ENCODE measurements at places on chromosomes 6 and 20.

DNA sequence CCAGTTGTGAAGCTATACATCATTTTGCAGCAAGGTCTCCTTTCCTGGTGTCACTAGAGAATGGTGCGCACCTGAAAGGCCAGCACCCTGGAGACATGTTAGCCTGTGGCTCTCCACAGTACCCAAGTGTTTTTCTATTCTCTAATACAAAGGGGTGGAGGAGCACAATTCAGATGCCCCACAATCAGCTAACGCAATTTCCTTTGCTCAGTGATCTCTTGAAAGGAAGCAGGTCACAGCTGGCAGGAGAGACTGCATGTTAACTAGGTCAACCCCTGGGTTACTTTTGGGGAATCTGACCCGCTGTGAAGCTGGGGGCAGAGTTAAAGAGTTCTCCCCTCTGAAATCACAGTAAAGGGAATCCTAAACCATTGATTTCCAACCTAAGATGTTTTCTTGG lies 92.5 kb downstream of the B3GAT2 start:
- no peak for DNase-seq

DNA sequence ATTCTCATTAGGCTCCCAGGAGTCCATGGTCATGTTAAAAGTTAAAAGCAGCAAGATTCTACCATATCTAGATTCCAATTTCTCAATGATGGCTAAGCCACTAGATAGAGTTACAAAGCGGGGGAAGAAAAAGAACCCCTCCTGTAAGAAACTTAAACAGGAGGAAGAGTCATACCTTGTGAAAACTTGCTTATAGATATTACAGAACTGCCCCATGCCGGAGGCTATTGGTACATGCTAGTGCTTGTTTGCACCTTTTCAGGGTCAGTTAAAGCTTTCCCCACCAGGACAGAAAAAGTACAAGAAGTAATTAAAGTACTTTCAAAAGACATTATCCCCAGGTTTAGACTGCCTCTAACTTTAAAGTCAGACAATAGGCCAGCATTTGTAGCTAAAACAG lies 15.5 kb upstream of the GSTA3 start:
- DNase-seq = no peak

- no peak for DNase-seq
Measured at GRCh38 chr20:31972471-31973021, 4.6 kb downstream of the XKR7 start.

GRCh38 chr6:109961611-109962041 lies 16.5 kb upstream of the GPR6 start:
- no peak for DNase-seq

DNA sequence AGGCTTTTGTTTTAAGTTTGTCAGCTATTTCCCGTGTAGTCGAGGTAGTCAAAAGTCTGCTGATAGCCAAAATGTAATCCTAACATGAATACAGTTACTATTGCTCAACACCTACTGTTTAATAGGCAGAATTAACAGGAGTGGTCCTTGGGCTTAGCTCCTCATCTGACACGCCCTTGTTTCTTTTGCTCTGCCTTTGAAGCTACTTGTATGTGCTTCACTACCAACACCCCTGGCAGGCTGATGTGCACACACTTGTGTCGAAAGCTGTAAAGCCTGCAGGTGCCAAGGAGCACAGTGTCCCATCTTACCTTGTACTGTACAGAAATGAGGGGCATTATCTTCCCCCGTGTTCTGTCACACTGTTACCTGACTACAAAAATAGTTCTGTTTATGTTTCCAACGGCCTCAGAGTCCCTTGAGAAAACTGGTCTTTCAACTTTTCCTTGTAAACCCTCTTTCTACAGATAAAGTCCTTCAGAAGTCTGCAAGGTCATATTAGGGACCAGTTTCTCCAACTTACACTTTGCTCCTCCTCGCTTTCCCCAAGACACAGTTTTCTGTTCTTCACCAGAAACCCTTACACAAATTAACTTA lies 9.3 kb downstream of the SDHAF4 start:
- DNase-seq = no peak

- DNase-seq = no peak
Measured at GRCh38 chr6:38349221-38349620, 290.5 kb downstream of the BTBD9 start.

DNA sequence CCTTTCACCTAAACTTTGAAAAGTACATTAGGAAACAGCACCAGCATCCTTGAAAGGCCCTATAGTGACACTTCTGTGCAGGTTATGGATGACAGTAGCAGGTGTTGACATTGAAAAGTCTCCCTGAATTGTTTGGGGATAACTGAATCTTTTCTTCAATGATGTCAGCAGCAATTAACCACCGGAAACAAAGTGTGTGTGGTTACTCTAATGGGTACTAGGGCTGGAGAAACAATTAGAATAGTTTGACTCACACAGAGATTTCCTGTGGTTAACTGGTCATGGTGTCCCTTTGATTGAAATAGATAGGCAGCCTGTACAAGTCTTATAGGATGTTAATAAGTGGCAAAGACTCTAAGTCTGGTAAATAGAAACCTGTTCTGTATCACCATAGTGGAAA lies 189.1 kb downstream of the TBX18 start:
- DNase-seq = no peak

DNA sequence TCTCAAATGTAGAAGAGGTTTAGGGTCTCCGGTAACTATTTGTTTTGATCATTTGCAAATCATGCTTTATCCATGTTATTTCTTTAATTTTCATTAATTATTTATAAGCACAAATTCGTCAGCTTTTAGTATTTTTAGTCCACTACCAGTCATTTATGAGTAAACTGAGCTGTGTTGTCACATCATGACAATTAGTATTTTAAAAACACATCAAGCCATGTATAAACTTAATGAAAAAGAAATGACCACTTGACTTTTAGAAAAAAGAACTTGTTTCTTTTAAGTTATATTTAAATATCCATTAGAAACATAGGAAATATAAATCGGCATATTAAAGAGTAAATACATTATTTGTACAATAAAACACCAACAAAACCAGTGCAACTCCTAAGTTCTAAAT lies 2.8 kb downstream of the NKX2-4 start:
- DNase-seq = no peak

GRCh38 chr6:155263373-155264063 lies at the start of gene CLDN20:
Gene CLDN20, plus strand, starts transcription at chr6:155264013. Its CDS starts 11,707 bp downstream, at chr6:155275720.
- DNase-seq = no peak

GRCh38 chr6:15977050-15977449 lies 151.8 kb upstream of the MYLIP start:
- no peak for DNase-seq

DNA sequence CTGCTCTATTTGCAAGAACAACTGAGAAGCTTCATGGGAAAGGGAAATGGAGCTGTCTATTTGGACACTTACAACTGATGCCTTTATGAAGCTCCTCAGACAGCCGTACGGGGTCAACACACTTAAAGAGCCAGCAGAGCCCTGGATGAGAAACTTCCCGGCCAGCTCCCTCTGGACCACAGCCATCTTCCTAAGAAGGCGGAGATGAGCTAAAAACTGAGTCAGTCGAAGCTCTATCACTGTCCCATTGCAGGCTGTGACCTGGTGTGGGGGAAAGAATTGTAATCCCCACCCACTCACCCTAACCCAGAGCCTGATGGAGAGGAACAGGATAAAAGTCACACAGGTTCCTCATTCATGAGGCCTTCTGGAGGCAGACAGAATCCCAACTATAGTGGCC lies 360.4 kb upstream of the JARID2 start:
- no peak for DNase-seq

- DNase-seq = no peak
Measured at GRCh38 chr20:40980828-40981310, 47.8 kb upstream of the TOP1 start.

- no peak for DNase-seq
Measured at GRCh38 chr20:14069796-14070195, 74.5 kb downstream of the MACROD2 start.

GRCh38 chr6:21648475-21649050 lies 55.0 kb downstream of the SOX4 start:
- no peak for DNase-seq

- no peak for DNase-seq
Measured at GRCh38 chr6:79518842-79519241, 18.4 kb downstream of the LCA5 start.

DNA sequence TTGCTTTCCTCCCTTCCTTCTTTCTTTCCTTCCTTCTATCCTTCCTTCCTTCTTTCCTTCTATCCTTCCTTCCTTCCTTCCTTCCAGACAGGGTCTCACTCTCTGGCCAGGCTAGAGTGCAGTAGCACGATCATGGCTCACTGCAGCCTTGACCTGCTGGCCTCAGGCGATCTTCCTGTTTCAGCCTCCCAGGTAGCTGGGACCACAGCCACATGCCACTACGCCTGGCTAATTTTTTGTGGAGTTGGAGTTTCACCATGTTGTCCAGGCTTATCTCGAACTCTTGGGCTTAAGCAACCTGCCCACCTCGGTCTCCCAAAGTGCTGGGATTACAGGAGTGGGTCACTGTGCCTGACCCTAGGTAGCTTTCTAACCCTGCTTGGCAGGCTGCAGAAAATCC lies 12.2 kb upstream of the SEC63 start:
- no peak for DNase-seq

- no peak for DNase-seq
Measured at GRCh38 chr6:154893917-154894316, 101.2 kb upstream of the TIAM2 start.

- DNase-seq = no peak
Measured at GRCh38 chr6:142796571-142796970, 148.4 kb downstream of the HIVEP2 start.

GRCh38 chr20:50774515-50774914 lies 20.3 kb upstream of the BCAS4 start:
- DNase-seq = no peak

DNA sequence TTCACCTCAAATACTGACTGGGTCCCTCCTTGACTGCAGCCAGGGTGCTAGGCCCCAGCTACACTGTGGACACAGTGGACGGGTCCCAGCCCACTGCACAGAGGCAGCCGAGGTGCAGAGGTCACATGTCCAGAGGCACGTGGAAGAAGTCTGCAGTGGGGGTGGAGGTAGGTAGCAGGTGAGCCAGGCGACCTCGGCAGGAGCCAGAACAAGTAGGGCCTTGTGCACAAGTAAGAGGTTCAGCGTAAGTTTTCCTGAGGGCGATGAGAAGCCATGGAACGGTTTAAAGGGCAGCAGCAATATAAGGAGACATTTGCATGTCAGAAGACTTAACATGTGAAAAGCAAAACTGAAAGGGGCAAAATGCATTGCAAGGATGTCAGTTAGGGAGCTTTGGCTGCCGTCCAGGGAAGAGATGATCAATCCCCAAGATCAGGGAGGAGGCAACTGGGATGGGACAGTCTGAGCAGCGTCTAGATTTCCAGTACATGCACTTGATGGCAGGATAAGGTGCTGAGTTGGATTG lies 49.7 kb upstream of the SNX9 start:
- no peak for DNase-seq

GRCh38 chr6:130293800-130294199 lies 71.0 kb upstream of the SAMD3 start:
- peak; percentile 5 for DNase-seq

- no peak for DNase-seq
Measured at GRCh38 chr20:50335105-50335504, 144.5 kb downstream of the CEBPB start.

- DNase-seq = no peak
Measured at GRCh38 chr6:152078804-152079203, 271.3 kb downstream of the ESR1 start.

GRCh38 chr20:54454982-54455381 lies 20.4 kb upstream of the DOK5 start:
- DNase-seq = no peak

GRCh38 chr6:11043961-11044711 lies at the start of gene ELOVL2:
Gene ELOVL2, minus strand, starts transcription at chr6:11044305. Its CDS starts 75 bp downstream, at chr6:11044230.
- DNase-seq = peak; percentile 16

DNA sequence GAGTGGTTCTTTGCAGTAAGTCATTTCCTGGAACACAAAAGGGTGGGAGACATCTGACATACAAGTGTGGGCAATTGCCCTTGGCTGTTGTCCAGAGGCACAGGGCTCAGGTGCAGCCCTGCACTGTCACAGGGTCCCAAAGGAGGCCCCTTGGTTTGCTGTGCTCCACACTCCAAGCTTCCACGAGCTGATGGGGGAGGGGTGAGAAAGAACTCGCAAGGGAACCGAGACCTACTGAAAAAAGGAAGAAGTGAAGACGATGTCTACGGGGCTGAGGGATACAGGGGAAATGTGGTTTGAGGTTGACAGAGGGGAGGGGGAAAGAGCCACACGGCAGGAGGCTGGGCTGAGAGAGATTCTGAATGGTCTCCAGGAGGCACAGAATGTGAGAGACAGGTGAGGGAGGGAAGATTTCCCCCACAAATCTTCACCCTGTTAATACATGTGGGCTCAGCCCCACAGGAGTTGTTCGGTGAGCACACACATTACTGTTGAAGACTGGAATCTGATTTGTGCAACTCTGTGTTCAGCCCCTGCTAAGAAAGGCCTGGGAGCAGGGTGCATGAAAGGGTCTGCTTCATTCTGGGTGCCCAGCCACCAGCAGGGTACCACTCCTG lies 123.4 kb downstream of the LY86 start:
- no peak for DNase-seq

GRCh38 chr6:90536520-90536919 lies 50.4 kb downstream of the MAP3K7 start:
- DNase-seq = no peak

GRCh38 chr6:106535012-106535411 lies 94.3 kb downstream of the RTN4IP1 start:
- no peak for DNase-seq

- no peak for DNase-seq
Measured at GRCh38 chr6:24910331-24910960, 25.3 kb downstream of the RIPOR2 start.

Data from anterior cingulate cortex (tissue), 58 donors.